ENCODE measurements at places on chromosomes 1 and 21.

DNA sequence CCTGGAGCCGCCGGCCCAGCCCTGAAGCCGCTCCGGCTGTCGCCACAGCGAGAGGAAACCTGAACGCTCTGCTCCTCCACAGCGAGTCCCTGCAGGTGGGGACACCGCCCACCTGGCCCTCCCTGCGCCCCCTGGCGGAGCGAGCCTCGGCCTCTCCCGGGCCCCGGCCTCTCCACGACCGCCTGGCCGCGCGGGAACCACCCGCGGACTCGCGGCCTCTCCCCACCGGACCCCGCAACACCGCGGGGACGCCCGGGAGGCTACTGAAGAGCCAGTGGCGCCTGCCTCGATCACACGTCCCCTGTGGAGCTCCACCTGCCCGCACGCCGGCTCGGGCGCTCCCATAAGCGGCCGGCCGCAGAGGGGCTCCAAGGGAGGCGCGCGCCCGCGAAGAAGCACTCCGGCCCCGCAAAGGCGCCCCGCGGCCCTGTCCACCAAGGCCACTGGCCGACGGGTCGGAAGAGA lies 109.6 kb downstream of the KCNN3 start:
- DNase-seq: peak; percentile 88

DNA sequence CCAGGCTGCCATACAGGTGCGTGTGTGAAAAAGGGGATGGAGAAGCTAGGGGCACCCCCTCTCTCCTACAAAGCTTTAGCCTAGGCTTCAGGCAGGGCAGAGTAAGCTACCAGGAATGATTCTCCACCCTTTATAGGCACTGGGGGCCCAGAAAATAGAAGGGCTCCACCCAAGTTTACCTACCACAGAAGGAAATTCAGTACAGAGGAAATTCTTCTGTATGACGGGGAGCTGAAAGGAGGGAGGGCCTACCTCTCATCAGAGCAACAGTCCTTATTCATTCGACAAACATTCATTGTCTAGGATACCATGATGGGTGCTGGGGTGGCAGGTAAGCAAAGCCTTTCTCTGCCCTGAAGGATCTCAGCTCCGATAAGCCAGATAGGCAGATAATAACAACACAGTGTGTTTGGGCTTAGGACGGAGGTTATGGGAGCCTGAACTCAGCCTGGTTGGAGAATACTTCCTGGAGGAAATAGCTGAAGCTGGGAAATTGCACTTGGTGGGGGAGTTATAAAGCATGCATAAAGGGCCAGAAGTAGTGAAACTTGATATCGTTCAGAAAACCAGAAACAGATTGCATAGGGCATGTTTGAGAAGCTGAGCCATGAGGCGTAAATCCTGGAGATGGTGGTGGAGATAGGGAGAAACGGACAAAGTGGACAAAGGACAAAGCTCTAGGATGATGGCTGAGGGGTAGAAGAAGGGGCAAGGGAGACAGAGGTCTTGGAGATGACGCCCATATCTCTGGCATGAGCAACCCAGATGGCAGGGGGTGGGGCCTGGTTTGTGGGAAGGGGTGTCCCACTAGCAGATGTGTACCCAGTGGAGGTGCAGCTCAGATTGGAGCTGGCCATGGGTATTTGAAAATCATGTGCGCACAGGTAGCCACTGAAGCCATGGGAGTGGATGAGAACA lies 5.3 kb upstream of the P3R3URF start:
- DNase-seq: no peak

DNA sequence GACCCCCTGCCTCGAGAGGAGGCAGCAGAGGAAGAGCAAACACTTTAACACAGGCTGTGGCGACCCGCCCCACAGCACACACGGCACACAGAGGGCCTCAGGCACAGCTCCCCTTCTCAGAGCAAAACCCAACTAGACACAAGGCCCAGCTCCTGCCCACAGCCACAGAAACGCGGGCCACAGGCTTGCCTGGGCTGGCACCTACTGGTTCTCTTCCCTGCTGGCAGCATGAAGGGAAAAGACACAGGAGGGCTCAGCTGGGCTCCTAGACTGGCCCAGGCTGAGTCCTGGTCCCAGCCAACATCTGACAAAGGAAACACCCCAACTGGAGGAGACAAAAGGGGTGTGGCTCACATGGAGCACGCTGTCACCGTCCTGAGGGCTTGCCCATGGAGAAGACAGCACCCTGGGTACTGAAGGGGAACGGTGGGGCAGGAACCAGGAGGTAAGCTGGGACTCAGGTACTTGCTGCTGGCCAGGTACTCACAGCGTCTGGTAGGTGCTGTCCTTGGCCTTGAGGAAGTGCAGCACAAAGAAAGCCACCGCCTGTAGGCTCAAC lies 3.5 kb downstream of the CD164L2 start:
- DNase-seq: no peak

DNA sequence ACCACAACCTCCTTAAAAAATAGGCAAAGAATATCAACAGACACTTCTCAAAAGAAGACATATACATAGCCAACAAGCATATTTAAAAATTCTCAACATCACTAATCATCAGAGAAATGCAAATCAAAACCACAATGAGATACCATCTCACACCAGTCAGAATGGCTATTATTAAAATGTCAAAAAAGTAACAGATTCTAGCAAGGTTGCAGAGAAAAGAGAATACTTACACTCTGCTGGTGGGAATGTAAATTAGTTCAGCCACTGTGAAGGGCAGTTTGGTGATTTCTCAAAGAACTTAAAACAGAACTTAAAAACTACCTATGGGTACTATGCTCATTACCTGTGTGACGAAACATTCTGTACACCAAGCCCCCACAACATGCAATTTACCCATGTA lies 20.7 kb downstream of the CD1B start:
- DNase-seq: peak; percentile 13

GRCh38 chr21:46286648-46287002 lies 483 bp downstream of the YBEY start:
- no peak for DNase-seq

DNA sequence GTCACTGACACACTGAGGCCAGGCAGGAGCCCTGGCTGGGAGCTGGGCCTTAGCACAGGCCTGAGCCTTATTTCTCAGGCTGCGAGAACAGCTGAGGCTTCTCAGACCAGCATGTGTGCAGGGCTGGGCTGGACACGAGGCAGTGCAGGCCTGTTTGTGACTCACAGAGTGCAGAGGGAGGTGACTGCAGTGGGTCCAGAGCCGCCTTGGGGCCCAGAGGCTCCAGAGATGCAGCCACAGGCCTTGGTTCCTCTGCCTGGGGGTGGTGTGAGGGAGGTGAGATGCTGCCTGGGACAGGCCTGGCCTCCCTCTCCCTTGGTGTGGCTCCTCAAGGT lies 61.2 kb upstream of the ETV3 start:
- DNase-seq: no peak

- peak; percentile 53 for DNase-seq
These were observed at the start of gene FAAH for GRCh38 chr1:46394108-46394871. Gene FAAH (plus strand): TSS chr1:46394317. CDS start chr1:46394349, 32 bp downstream.

GRCh38 chr1:53316766-53317581 lies 10.9 kb downstream of the LRP8 start:
- no peak for DNase-seq

GRCh38 chr1:164137273-164137925 lies 421.6 kb upstream of the PBX1 start:
- DNase-seq: no peak

DNA sequence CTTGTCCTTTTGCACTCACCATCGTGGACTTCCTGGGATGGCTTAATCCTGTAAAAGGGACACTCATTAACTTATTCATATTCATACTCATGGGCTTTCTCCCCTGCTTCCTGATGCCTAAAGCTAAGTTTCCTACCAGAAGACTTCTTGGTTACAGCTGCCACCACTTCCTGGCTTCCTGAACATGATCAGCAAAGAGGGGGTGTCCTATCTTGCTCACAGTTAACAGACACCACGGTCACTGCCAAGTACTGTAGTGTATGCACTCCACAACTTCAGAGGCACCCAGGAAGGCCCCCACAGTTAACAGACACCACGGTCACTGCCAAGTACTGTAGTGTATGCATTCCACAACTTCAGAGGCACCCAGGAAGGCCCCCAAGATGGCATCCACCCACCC lies 177.8 kb downstream of the SIPA1L2 start:
- no peak for DNase-seq

- no peak for DNase-seq
These were observed 22.1 kb downstream of the NEK2 start for GRCh38 chr1:211653293-211653692.

Measured in germinal center (tissue), 1 donor.